ENCODE measurements at places on chromosomes 2 and 18.

DNA sequence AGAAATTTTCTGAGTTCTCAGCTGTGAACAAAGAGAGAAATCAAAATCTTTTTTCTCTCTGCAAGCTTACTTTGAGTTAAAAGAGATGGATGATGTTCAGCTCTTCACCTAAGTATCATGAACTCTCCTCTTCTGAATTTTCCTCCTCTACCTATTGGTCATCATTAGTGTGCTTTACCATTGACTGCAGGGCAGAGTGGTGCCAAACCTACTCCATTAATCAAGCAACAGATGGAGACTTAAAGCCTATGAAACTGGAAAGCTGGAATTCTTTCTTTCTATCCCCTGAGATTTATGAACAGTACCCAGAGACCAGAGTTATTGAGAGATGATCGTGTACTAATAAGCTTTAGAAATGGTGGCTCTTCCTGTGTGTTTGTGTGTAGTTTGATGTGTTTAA lies 31.3 kb upstream of the LINC00305 start:
- DNase-seq: no peak

DNA sequence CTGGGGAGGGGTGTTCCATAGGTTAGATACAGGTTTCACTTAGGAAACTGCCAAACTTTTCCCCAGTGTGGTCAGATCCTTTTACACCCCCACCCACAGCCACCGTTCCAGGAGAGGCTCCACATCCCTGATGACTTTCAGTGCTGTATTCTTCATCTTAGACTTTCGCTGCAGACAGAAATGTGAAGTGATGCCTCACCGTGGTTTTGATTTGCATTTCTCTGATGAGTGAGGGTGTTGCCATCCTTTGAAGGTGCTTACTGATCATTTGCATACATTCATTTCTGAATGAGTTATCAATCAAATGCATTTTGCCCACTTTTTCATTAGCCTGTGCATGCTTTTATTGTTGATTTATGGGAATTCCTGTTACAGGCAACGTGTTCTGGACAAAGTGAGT lies 14.9 kb downstream of the COPS9 start:
- no peak for DNase-seq

GRCh38 chr18:66510357-66511045 lies 93.4 kb downstream of the CDH19 start:
- DNase-seq: no peak

- DNase-seq: no peak
Observed at GRCh38 chr2:98917031-98917471, 19.0 kb downstream of the CRACDL start.

GRCh38 chr2:172458561-172459124 lies 31.3 kb downstream of the ITGA6 start:
- no peak for DNase-seq

- no peak for DNase-seq
Observed at GRCh38 chr2:49222975-49223528, 68.7 kb upstream of the FSHR start.

DNA sequence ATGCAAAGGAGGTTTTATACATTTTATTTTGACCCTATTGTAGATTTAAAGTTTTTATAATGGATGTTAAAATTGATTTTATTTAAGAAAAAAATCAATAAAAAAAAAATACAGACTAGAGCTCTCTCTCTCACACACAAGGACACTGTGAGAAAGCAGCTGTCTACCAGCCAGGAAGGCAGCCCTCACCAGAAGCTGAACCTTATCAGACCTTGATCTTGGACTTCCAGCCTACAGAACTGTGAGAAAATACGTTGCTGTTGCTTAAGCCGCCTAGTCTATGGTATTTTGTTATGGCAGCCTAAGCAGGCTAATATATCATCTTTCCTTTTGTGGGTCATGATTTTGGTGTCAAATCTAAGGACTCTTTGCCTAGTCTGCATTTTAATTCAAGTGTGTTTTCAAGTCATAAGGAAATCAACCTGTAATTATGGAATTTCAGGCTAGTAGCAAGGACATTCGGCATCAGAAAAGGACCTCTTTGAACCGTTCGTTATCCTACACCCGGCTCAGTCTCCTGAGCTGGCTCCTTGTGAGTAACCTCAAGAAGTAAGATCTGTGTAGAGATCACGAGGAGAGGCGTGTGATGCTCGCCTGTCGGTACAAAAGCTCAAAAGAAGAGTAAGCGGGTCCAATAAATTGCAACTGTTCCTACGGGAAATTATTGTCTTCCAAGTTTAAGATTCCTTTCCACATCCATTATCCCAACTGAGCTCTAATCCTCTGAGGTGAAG lies 98.2 kb downstream of the PDCL3 start:
- no peak for DNase-seq

- no peak for DNase-seq
Observed at GRCh38 chr2:229591611-229592010, 122.7 kb downstream of the DNER start.

DNA sequence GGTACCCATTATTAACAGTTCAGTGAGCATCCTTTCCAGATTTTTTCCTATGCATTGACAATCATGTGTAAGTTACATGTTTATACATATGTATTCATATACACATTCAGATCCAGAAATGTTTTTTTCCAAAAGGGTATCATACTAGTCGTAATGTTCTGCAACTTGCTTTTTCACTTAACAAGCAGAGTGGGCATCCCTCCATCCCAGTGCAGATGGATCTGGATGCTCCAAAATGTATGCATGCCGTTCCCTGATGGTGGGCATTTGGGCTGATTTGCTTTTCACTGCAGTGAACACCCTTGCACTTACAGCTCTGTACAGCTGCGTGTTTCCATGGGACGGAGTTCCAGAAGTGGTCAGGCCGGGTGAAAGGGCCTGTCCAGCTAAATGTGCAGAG lies 57.0 kb downstream of the DNMT3A start:
- DNase-seq: no peak

DNA sequence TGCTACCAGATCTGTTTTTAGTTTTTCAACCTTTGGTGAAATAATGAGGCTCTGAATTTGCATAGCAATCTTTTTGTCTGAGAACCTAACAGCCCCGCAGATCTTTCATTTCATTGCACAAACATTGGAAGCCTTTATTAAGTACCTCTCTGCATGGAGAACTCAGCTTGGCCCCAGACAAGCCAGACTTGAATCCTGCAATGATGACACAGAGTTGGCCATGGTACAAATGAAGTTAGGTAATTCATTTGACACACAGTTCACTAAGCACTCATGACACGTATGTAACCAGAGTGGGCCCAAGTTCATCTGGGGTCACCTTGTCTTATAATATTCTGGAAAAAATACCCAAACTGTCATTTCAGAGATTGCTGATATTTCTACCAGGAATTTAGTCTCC lies 439.1 kb upstream of the ID2 start:
- DNase-seq: no peak

GRCh38 chr18:51946946-51947345 lies 393.1 kb upstream of the DCC start:
- DNase-seq: no peak

- DNase-seq: no peak
Observed at GRCh38 chr2:241728000-241728399, 6.4 kb upstream of the D2HGDH start.

GRCh38 chr18:67589325-67589724 lies 72.8 kb upstream of the DSEL start:
- DNase-seq: no peak

GRCh38 chr2:5285061-5285460 lies 407.1 kb upstream of the SOX11 start:
- no peak for DNase-seq

GRCh38 chr2:84643991-84644390 lies 127.7 kb downstream of the DNAH6 start:
- no peak for DNase-seq

- DNase-seq: no peak
Observed at GRCh38 chr2:26623541-26624495, 17.3 kb downstream of the CIB4 start.

GRCh38 chr2:156800781-156801361 lies 364.7 kb downstream of the GPD2 start:
- DNase-seq: no peak

GRCh38 chr2:239375278-239376061 lies 25.4 kb downstream of the HDAC4 start:
- no peak for DNase-seq

GRCh38 chr2:147789287-147789686 lies 55.5 kb upstream of the ACVR2A start:
- DNase-seq: no peak

GRCh38 chr2:231470246-231470900 lies 6.1 kb upstream of the NCL start:
- DNase-seq: no peak

DNA sequence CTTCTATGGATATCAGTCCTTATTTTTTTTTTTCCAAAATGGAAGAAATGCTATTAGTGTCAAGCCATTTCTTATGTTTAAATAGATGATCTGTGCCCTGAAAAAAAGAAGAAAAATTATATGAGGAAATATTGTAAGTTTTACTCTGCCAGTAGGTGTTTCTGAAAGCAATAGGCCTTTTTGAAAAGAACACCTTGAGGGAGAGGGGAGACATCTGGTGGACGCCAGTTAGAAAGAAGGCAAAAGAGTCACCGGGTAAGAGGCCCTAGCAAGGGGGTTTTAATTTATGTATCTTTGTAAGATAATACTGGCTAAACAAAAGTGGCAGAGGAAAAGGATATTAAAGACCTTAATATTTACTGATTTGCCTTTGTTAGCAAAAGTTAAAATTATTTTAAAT lies 56.1 kb downstream of the DYNAP start:
- no peak for DNase-seq

DNA sequence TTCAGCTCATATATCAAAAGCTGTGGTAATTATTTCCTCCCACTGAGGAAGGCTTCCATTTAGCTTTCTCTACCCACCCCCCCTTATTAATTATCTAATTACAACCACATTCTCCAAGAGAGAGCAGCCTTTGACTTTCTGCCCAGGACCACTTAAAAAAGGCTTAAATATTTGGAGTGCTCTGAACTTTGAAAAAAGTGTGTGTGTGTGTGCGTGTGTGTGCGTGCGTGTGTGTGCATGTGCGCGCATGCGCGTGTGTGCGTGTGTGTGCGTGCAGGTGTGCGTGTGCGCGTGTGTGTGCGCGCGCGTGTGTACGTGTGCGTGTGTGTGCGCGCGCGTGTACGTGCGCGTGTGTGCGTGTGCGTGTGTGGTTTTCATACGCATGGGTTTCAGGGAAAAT lies 57.8 kb downstream of the TWIST2 start:
- no peak for DNase-seq

- no peak for DNase-seq
Observed at GRCh38 chr2:41927581-41928264, 120.1 kb upstream of the PKDCC start.

DNA sequence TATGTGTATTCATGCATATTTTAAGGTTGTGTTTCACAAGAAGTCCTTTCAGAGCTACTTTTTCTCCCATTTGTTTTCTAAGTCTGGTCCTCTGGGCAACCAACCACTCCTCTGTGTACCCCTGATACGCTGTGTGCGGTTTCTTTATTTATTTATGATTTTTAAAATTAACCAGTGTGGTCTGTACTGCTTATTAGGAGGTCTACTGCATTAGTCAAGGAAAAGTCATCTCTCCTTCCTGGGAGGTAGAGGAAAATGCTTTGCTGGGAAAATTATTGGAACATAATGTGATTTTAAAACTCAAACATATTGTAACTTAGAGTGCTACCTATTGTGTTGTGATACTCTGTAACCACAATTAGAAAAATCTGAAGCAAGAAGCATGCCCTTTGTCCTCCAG lies 1404.3 kb downstream of the SUCLG1 start:
- DNase-seq: no peak

GRCh38 chr2:3604991-3605961 lies 10.4 kb downstream of the COLEC11 start:
- DNase-seq: no peak

DNA sequence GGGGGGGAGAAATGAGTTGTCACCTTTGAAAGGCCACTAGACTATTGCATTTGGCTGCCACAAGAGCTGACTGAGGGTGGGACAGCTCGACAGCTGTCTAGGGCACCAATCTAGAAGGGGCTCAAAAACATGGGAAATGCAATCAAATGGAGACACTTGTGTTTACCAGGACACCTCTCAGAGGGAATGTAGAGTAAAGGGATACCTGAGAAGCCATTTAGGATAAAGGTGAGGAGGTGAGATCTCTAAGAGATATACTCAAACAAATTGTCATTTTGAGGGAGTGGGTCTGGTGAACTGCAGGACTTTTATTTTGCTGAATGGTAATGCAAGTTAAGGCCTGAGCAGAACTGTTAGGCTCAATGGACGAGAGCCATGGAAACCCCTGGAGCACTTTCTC lies 159.8 kb downstream of the DDX1 start:
- no peak for DNase-seq

DNA sequence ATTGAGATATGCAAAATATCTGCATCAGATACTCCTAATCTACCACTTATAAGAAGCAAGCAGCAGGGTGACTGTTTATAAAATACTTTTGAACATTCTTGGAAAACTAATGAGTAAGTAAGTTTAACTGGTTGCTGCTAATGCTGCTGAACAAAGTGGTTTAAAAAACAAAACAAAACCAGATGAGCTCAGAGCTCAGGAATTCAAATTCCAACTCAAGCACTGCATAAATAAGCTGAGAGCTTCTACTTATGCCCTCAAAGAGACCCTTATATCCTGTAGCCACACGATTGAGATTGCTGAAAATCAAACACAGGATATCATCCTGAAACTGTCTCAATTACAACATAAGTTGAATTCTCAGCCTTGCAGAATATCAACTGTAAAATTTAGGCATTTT lies 62.3 kb upstream of the NYAP2 start:
- DNase-seq: no peak

DNA sequence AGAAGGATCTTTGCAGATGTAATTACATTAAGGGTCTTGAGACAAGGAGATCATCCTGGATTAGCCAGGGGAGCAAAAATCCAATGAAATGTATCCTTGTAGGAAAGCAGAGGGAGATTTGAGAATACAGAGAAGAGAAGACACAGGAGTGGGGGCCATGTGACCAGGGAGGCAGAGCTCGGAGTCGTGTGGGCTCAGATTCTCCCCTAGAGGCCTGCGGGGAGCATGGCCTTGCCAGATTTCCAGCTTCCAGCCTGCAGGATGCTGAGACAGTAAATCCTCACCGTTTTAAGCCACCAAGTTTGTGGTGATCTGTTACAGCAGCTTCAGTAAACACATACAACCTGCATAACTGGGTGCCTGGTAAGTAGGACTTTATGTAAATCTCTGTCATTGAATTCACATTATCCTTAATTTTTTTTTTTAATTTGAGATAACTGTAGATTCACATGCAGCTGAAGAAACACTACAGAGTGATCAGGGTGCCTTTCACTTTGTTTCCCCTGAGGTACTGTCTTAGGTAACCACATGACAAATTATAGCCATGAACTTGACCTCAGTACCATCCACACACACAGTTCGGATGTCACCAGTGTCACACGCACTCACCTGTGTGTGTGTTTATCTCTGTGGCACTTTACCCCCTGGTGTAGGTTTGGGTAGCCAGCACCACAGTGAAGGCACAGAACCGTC lies 138.4 kb upstream of the HDAC4 start:
- DNase-seq: no peak
